ENCODE measurements at places on chromosomes 6 and 20. TPM values are rescaled to one million over a fixed set of nuclear protein-coding genes. Genes with fewer than 3 reads are reported as not detected.

Gene EFCAB8
- not detected for total RNA-seq

Gene PLN
- total RNA-seq, result 0.58 TPM

Gene CDYL
- total RNA-seq, result 22.5 TPM

Gene WDR27
- total RNA-seq, result 17.0 TPM

Gene C4B
- total RNA-seq, result 6.6 TPM
